ENCODE measurements at places on chromosomes 2 and 18. TPM values are rescaled to one million over a fixed set of nuclear protein-coding genes. Genes with fewer than 3 reads are reported as not detected.

Gene TEX261
- total RNA-seq, result 50.3 TPM

Gene KIAA2012
- total RNA-seq, result not detected

Gene EPHA4
- total RNA-seq, result 10.4 TPM

Gene MAL
- not detected for total RNA-seq

Gene C2orf80
- total RNA-seq, result not detected

Gene ATP6V1B1
- total RNA-seq, result 0.76 TPM

Gene NXPH2
- not detected for total RNA-seq

Gene LHCGR
- total RNA-seq, result not detected

Gene CCDC74B
- 0.94 TPM for total RNA-seq

Gene HMSD
- not detected for total RNA-seq

Gene DSC2
- total RNA-seq, result 0.13 TPM

Gene REL
- 5.7 TPM for total RNA-seq

Gene CACNB4
- under 0.01 TPM for total RNA-seq

Gene CHN1
- total RNA-seq, result 11.5 TPM

Gene ACYP2
- total RNA-seq, result 6.9 TPM

Gene IL36RN
- not detected for total RNA-seq

Gene TPO
- total RNA-seq, result 0.32 TPM

Gene MOCOS
- 0.32 TPM for total RNA-seq

Gene SLC11A1
- total RNA-seq, result 0.13 TPM

Gene ATP6V1C2
- total RNA-seq, result 0.32 TPM

Gene FAM136A
- 16.4 TPM for total RNA-seq

Gene TTN
- 0.49 TPM for total RNA-seq

Gene PASK
- 5.4 TPM for total RNA-seq

Gene C1QL2
- total RNA-seq, result not detected

Gene UBR3
- 20.1 TPM for total RNA-seq

Gene UGT1A10
- not detected for total RNA-seq

Gene C2orf81
- 0.13 TPM for total RNA-seq

Gene GREB1L
- total RNA-seq, result 1.3 TPM

Gene SOX11
- under 0.01 TPM for total RNA-seq

Gene GNLY
- not detected for total RNA-seq

Gene NR4A2
- under 0.01 TPM for total RNA-seq

Gene CCDC178
- 1.4 TPM for total RNA-seq

Gene PROKR1
- not detected for total RNA-seq

Gene CENPA
- 6.7 TPM for total RNA-seq

Gene NYAP2
- not detected for total RNA-seq

Gene IL37
- total RNA-seq, result not detected

Gene CYS1
- not detected for total RNA-seq

Gene CIB4
- total RNA-seq, result not detected

Gene SOWAHC
- total RNA-seq, result 7.7 TPM

Data from bladder microvascular endothelial cell (primary cell).